CD4-positive, alpha-beta T cell treated with Interferon alpha-2 for 1 hour (primary cell): ENCODE measurements at places on chromosomes 2 and 18.

DNA sequence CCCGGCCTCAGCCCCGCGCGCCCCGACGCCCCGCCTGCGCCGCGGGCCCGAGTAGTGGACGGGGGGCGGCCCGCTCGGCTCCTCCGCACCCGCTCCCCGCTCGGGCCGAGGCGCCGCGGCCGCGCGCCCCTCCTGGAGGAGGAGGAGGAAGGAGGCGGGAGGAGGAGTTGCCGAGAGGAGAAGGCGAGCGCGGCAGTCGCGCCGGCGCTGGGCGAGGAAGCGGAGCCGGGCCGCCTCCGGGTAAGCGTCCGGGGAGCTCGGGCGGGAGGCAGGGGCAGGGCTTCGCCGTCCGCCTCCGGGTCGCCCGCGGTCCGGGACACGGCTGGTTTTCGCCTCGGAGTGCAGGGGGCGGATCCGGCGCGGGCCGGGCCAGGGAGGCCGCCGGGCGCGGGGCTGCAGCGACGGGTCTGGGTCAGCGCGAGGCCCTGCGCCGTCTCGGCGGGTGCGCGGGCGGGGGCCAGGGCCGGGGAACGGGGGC, at the start of gene SOCS6:
SOCS6 (plus strand) TSS at position 195 of the 478 bp plus-strand sequence. CDS start 35,624 bp downstream, outside the sequence.
- peak; percentile 31 for DNase-seq

GRCh38 chr2:1876352-1876751, 132.0 kb upstream of the PXDN start:
- DNase-seq, result no peak

GRCh38 chr2:69095305-69095704, 82.3 kb downstream of the ANTXR1 start:
- DNase-seq, result no peak

DNA sequence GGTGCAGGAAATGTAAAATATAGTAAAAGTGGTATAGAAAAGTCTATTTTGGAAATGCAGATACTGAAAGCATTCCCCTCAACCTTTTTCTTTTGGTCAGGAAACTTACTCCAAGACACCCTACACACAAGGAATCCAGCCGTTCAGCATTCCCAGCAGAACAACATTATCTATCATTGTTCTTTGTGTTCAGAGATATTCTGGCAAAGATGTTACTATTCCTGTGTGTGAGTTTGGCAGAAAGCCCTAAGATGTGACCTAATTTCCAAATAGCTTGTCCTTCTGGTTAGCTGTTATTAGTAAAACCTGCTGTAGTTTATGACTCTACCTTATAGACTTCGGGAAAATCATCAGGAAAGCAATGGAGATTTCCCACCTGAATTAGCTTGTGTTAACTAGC, 78.1 kb upstream of the PELI1 start:
- no peak for DNase-seq

- no peak for DNase-seq
Observed at GRCh38 chr2:15521641-15522181, 39.4 kb downstream of the NBAS start.
